ENCODE measurements at places on chromosomes 6 and 20. TPM values are rescaled to one million over a fixed set of nuclear protein-coding genes. Genes with fewer than 3 reads are reported as not detected.
A peak's percentile ranks its signal among the peaks of the same experiment; 100 is the strongest.

The VWA7 gene
- total RNA-seq, result 4.6 TPM

DNA sequence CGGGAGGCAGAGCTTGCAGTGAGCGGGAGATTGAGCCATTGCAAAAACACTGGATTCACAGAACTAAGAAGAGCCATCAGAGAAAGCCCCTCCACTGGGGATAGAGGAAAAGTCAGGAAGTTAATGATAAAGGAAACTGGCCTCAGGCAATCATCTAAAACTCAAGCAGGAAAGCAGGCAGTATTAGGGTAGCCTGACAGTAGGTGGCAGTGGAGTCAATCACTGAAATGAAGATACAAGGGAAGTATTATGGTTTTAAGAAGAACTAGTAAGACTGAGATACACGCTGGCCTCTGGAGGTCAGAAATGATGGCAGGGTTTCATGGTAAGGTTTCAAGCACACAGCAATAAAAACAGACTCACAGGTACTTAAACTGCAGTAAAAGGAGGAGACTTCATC lies 578.3 kb downstream of the HACE1 start:
- H3K4me3 ChIP-seq, result no peak overlapping the region
- H3K36me3 ChIP-seq, result no peaks in the 10 kb centered on the region
- DNase-seq, result no peak
- peaks cover 3% of the 10 kb centered on the region for H3K4me1 ChIP-seq
- no peaks in the 10 kb centered on the region for H3K27me3 ChIP-seq

GRCh38 chr6:43052842-43053544 lies 658 bp downstream of the CUL7 start:
- DNase-seq, result peak; percentile 37
- peaks cover 30% of the 10 kb centered on the region for H3K4me1 ChIP-seq
- peak overlapping the region; percentile 95 for H3K27ac ChIP-seq
- peaks cover 61% of the 10 kb centered on the region for H3K36me3 ChIP-seq

DNA sequence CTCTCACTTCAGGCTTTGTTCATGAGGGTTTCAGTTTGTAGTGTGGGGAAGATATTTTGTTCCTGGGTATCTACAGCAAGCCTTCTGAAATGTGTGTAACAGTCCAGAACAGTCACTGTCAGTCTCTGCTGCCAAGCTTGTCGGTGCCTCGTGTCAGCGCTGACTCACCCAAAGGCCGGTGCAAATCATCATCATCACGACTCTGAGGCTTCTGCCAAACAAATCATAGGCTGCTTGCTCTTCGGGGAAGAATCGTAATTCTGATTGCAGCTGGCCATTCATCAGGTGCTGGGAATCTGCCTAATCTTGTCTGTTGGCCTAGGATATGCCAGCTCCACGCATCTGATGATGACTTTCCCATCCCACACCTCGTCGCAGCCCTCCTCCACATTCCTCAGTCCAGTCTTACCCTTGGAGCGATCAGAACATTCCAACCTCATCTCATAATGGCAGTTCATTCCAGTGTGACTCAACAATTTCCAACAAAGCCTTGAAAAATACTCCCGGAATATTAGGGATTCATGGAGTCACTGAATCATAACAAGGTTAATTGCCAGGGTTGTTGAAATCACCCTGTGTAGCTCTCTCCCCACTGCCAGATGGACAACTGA lies 40.9 kb downstream of the ALDH8A1 start:
- no peak overlapping the region for H3K4me3 ChIP-seq
- H3K36me3 ChIP-seq, result no peaks in the 10 kb centered on the region
- peak; percentile 27 for DNase-seq
- H3K27ac ChIP-seq, result peak overlapping the region; percentile 29
- H3K4me1 ChIP-seq, result no peaks in the 10 kb centered on the region
